ENCODE measurements at places on chromosomes 16 and 17. TPM values are rescaled to one million over a fixed set of nuclear protein-coding genes. Genes with fewer than 3 reads are reported as not detected.

MGAT5B gene
- 0.68 TPM for total RNA-seq

CCL16 gene
- total RNA-seq = not detected

PRSS27 gene
- total RNA-seq = 1.2 TPM

SLC38A8 gene
- not detected for total RNA-seq

PRSS33 gene
- total RNA-seq = not detected

KRT31 gene
- total RNA-seq = not detected

NEK8 gene
- total RNA-seq = 3.6 TPM

TERB1 gene
- not detected for total RNA-seq

KRTAP4-5 gene
- not detected for total RNA-seq

TCAP gene
- total RNA-seq = 1.1 TPM

CDH8 gene
- total RNA-seq = not detected

SAMD14 gene
- total RNA-seq = 0.35 TPM
